ENCODE measurements at places on chromosomes 7 and 10.

GRCh38 chr10:95208702-95209391 is 14.8 kb downstream of the ACSM6 start:
- DNase-seq, result peak; percentile 5

GRCh38 chr10:43082746-43083145 is 5.9 kb downstream of the RET start:
- no peak for DNase-seq

GRCh38 chr7:38323156-38323555 is 49.7 kb upstream of the TARP start:
- DNase-seq, result no peak

DNA sequence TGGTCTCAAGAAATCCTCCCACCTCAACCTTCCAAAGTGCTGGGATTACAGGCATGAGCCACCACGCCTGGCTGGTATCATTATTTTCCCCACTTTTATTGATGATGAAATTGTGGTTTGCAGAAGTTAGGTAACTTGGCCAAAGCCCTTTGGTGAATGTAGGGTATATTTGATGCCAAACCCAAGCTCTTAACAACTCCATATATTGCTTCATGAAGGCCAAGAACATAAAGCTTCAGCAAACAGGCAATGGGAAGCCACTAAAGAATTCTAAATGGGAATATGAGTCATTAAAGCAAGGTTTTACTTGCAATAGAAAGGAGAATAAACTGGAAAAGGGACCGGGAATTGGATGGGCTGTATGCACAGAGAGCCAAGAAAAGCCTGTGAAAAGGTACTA is 142.7 kb downstream of the KMT2E start:
- no peak for DNase-seq

DNA sequence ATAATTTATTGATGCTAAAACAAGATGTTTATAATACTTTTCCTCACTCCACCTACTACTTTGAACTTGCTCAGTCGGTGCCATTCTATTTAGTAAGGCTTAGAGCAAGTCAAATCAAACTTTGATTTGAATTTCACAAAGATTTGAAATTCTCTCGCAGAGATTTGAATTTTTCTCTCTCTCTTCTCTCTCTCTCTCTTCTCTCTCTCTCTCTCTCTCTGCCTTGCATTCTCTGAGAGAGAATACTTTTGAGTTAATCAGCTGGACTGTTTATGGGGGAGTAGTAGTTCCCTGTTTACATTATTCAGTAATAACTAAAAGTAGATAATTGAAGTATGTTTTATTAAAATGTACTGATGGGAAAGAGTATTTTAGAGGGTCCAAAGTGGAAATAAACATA is 488.5 kb upstream of the ANKRD30A start:
- DNase-seq, result no peak

- DNase-seq, result no peak
Measured at GRCh38 chr7:47946581-47947354, 1.5 kb downstream of the PKD1L1 start.
